ENCODE measurements at places on chromosomes 7 and 10.
A peak's percentile ranks its signal among the peaks of the same experiment; 100 is the strongest.

- DNase-seq = no peak
Observed at GRCh38 chr7:133613250-133613790, 360.4 kb downstream of the EXOC4 start.

DNA sequence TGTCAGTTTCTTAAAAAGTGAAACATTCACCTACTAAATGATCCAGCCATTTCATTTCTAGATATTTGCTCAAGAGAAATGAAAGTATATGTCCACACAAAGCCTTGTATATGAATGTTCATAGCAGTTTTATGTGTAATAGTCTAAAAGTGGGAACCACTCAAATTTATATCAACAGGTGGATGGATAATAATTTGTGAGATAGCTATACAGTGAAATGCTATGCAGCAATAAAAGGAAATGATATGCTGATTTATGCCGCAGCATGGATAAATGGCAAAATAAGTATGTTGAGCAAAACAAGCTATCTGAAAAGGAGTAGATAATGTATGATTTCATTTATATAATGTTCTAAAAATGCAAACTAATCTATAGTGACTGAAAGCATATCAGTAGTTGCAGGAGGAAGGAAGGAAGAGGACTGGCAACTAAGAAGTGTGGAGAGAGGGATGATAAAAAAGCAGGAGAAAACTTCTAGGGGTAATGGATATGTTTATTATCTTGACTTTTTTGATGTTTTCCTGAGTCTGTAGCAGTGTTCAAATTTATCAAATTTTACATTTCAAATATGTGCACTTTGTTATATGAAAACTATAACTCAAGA, 80.6 kb downstream of the ABCB5 start:
- no peak for DNase-seq

DNA sequence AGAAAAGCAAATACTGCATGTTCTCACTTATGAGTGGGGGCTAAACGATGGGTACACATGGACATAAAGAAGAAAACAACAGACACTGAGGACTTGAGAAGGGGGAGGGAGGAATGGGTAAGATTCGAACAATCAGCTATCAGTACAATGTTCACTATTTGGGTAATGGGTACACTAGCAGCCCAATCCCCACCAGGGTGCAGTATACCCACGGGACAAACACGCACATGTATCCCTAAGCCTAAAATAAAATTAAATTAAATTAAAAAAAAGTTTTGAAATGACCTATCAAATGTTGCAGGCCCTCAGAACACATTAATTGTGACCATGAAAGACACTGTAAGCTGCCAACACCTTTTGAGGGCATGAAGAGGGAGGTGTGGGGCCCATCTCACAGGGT, 316.0 kb downstream of the WDR37 start:
- no peak for DNase-seq

GRCh38 chr7:49112222-49112621, 187.9 kb downstream of the CDC14C start:
- DNase-seq = no peak

GRCh38 chr7:8217200-8218068, 44.5 kb downstream of the ICA1 start:
- no peak for DNase-seq

GRCh38 chr7:137950967-137951366, 50.9 kb downstream of the CREB3L2 start:
- no peak for DNase-seq

GRCh38 chr10:79058899-79059841, 9.6 kb upstream of the ZMIZ1 start:
- DNase-seq = peak; percentile 30

DNA sequence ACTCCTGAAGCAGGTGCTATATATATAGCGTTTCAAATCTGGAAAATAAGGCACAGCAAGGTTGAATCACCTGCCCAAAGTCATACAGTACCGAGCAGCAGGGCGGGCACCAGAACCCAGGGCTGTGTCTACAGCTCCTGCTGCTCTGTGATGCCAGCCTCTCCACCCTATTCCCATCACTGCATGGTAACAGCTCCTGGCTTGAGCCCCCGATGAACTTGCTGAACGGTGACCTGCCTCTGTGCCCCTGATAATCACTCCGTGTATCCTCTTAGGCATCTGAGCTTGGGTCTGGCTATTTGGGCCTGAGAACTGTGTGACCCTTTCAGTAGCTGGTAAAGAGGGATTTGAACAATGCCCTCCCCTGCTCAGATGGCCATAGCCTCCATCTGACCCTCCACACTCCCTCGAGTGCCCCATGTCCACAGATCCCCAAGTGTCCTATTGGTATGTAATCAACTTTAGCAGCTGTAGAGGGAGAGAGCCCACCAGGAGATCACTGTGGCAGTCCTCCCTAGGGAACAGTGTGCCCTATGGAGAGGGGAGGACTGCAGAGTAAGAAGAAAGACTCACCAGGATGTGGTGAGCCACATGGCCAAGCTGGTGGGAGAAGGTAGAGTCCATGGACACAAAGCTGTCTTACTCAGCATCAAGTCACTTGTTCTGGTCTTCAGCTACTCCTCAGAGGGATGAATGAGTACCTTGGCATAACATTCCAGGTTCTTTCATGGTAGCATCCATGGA, 1.1 kb upstream of the ARHGAP22 start:
- no peak for DNase-seq

- no peak for DNase-seq
Observed at GRCh38 chr10:75009426-75009825, 102.0 kb upstream of the SAMD8 start.

DNA sequence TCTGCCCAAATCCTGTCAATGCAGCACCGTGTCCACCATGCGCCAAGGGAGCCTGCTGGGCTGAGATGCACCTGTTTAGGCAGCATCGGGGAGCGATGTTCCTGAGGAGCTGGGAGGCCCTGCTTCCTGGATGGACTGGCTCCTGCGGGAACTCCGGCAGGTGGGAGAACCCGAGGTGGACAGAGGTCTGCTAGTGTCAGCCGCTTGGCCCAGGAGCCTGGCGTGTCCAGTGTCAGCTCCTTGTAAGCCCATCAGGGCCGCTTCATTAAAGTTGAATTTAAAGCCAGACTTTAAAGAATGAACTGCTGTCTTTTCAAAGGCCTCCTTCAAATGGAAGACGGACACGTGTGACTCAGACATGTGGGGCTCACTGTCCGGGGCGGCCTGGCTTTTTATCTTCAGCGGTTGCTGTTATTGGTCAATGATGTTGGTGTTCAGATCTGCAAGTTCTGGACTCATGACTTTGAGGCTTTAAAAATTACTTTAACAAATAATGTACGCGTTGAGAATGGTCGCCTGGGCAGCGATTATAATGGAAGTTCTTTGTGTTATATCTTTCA, 422.5 kb downstream of the DNAJB6 start:
- no peak for DNase-seq

DNA sequence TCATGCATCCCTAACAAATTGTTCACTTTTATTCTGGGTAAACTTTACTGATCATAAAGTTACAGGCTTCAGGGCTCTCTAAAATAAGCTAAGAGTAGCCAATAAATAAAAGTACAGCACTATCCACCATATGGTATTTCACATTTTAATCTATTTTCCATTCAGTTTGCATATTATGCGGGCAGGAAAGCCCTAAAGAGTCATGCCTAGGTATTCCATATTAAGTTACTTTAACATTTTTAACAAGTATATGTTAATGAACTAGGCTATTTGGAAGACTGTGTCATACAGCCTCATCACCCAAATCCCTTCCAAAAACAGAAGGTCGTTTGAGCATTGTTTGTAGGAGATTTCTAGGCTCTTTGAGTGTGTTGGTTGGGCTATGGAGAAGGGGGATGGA, 106.3 kb downstream of the CPED1 start:
- DNase-seq = no peak

- DNase-seq = no peak
Observed at GRCh38 chr10:16392531-16393069, 44.2 kb upstream of the PTER start.

- DNase-seq = no peak
Observed at GRCh38 chr10:22005763-22006162, 2.2 kb upstream of the DNAJC1 start.

GRCh38 chr10:97549587-97550322, 22.8 kb upstream of the ANKRD2 start:
- DNase-seq = no peak

DNA sequence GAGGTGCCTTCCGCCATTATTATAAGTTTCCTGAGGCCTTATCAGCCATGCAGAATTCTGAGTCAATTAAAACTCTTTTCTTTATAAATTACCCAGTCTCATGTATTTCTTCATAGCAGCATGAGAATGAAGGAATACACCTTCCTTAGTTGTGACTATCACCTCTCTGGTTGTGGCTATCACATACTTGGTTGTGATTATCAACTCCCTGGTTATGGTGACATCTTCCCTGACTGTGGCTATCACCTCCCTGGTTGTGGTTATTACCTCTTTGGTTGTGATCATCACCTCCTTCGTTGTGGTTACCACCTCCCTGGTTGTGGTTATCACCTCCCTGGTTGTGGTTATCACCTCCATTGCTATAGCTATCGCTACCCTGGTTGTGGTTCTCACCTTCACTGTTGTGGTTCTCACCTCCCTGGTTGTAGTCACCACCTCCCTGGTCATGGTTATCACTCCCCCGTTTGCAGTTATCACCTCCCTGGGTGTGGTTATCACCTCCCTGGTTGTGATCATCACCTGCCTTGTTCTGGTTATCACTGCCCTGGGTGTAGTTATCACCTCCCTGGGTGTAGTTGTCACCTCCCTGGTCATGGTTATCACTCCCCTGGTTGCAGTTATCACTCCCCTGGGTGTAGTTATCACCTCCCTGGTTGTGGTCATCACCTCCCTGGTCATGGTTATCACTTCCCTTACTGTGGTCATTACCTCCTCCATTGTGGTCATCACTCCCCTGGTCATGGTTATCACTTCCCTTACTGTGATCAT, 105.9 kb downstream of the GPR26 start:
- no peak for DNase-seq

DNA sequence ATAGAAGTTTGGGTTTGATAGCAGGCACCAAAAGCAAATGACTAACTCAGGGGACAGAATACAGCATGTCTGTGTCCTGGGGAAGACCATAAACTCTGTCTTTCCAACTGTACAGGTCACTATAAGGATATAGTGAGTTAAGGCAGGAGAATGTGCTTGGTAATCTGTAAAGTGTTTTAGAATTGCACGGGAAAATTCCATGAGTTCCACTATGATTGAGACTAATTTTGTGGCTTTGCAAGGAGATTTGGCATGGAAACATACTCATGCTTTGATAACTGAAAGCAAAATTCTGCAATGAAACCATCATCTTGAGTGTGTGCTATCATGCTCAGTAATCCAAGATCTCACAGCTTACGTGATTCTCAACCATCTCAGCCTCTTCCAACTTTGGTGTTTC, 152.6 kb downstream of the PKD1L1 start:
- no peak for DNase-seq

GRCh38 chr10:96292971-96293920, 11.0 kb upstream of the DNTT start:
- DNase-seq = no peak

DNA sequence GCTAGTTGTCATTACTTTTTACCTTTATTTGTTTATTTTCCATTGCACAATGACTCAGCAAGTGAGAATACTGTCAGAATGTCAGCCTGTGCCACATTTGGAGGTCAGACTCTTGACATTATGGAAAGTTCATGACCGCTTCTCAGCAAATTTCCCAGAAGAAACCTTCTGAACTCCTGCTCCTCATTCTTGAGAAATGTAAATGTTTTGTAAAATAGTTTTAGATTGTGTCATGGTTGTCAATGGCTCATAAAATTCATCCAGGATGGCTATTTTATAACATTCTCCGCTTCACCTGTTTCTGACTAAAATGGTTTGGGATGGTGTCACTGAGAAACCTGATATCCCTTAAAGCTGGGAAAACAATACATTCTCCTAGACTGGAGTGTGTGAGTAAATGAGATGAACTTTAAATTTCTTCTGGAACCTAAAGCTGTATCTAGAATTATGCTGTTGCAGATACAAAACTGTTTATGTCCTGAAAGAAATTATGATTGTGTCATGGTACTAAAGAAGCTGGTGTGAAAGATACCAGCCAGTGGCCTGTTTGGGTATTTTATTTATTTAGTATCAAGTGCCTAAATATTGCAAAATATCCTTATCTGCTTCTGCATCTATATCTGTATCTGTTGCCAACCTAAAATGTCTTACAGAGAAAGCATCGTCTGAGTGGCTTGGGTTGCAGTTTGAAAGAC, 671.7 kb downstream of the GATA3 start:
- no peak for DNase-seq

GRCh38 chr10:127354992-127355391, 158.6 kb upstream of the INSYN2A start:
- DNase-seq = no peak

GRCh38 chr10:79983286-79983909, 34.5 kb upstream of the SFTPD start:
- DNase-seq = no peak

DNA sequence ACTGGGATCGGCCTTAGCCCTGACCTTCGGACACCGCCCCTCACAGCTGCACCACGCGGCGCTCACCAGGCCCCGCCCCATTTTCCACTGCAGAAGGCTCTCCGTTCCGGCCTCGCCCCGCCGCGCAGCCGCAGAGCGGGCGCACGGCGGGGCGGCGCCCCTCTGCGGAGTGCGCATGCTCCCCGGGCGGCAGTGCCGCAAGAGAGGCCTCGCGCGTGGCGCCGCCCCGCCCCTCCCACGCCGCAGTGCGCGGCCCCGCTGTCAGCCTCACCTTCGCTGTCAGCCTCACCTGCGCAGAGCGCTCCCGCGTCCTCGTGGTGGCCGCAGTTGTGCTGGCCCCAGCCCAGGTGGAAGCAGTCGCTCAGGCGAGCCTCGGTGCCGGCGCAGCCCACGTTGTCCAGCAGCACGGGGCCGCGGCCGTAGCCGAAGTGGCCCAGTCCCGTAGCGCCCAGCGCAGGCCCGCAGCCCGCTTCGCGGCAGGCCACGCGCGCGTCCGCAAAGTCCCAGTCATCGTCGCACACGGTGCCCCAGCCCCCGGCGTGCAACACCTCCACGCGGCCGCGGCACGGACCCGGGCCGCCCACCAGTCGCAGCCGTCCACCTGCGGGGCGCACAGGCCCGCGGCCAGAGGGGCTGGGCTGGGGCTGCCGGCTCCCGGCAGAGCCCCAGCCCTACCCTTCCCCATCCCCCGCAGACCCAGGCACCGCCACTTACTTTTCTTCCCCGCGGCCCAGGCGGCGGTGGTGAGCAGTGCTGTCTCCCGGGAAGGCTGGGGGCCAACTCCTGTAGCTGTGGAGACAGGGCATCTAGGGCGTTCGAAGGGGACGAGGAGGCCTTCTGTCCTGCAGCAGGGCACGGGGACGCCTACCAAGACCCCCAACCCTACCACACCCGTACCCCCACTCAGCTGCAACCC, 16.1 kb downstream of the SSC4D start:
- DNase-seq = peak; percentile 95

DNA sequence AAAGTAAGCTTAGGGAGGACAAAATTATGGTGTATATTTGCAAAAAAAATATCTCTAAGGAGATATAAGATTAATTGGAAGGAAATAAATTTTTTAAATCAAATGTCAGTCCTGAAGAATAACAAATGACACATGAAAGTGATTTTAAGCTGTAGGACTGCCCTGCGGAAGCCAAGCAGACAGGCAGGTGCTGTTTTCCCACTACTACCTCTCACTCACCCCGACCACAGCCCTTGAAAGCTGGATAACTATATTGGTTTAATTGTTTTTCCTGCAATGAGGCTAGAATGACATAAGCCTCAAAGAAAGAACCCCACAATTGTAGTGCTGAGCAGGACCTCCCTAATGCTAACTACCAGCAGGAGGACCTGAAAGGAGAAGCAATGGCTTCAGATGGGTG, 68.6 kb upstream of the VIPR2 start:
- no peak for DNase-seq
